ENCODE measurements at places on chromosomes 11 and 22.

DNA sequence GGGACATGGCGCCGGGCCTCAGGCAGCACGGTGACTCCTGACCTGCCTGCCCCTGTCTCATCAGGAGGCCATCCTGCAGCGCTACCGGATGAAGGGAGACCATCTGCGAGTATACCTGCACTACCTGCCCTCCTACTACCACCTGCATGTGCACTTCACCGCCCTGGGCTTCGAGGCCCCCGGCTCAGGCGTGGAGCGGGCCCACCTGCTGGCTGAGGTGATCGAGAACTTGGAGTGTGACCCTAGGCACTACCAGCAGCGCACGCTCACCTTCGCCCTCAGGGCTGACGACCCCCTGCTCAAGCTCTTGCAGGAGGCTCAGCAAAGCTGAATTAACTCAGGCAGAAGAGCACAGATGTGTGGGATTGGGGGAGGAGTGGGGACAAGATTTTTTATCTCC, 10.2 kb upstream of the ST3GAL4 start:
- DNase-seq: no peak

GRCh38 chr11:2529173-2529572, 84.4 kb downstream of the KCNQ1 start:
- no peak for DNase-seq

- DNase-seq: no peak
Observed at GRCh38 chr11:12158909-12159308, 48.5 kb downstream of the MICAL2 start.

DNA sequence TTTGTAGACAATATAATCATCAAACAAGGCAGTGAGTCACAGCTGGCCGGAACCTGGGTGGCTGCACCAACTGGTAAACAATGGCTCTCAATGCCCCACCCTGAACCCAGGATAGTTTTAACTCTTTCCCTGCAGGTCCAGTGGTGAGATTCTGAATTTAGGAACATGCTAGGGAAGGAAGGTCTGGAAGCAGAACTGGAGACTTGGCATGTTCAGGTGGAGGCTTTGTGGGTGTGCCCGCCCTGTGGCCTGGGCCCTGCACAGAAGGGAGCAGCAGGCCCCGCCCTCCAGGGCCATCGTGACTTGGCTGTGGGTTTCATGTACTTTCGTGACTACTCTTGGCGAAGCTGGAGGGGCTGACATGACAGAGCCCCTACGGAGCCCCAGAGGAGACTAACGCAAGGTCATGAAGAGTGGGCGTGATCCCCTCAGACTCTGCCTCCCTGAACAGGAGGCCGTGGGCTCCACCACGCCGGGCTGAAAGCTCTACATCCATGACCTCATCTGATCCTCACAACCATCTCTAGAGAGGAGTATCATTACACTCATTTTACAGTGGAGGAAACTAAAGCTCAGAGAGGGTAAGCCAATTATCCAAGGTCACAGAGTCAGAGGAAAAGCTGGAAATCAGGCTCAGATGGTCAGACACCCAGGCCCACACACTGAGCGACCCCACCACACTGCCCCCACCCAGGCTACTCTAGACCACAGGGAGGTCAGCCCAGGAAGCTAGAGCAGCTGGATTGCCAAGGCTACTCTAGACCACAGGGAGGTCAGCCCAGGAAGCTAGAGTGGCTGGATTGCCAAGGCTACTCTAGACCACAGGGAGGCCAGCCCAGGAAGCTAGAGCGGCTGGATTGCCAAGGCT, 27.3 kb downstream of the MAFF start:
- DNase-seq: no peak

DNA sequence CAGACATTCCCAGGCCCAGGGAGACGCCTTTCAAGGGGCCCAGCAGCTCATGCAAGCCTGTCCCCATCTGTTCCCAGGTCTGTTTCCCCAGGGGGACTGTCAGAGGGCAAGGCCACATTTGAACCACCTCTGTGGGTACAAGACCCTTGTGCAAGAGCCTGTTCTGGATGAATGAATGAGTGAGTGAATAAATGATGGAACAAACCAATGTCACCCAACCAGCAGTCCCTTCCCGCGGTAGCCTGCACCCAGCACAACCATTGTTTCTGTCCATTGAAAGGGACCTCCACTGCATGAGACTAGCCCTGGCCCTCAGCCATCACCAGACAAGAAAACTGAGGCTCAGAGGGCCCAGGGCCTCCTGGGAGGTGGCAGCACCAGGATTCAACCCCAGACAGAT, 69.7 kb upstream of the TCF20 start:
- no peak for DNase-seq

- DNase-seq: no peak
Observed at GRCh38 chr22:48753381-48753730, 1074.3 kb downstream of the BRD1 start.

GRCh38 chr11:106271686-106272085, 194.2 kb downstream of the AASDHPPT start:
- DNase-seq: no peak

- DNase-seq: no peak
Observed at GRCh38 chr22:35866651-35867050, 149.0 kb downstream of the APOL5 start.

DNA sequence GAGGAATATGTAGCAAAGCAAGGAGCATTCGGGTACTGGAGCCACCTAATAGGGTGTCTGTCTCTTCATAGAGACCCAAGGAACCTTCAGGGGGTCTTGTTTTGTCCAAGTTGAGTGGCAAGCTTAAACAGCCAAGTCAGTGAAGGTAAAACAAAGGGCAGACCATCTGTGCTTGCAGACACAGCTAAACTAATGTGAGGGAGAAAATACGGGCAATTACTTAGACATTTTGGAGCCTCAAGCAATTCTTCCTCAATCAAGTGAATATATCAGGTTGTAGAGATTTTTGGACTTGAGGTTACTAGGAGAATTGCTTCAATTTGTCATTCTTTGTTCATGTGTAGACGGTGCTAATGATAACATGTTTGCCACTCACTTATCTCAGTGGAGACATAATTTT, 148.2 kb upstream of the ARHGAP20 start:
- DNase-seq: no peak

- DNase-seq: no peak
Observed at GRCh38 chr11:123504401-123504800, 74.3 kb downstream of the GRAMD1B start.

GRCh38 chr11:118979434-118979833, 7.9 kb downstream of the FOXR1 start:
- no peak for DNase-seq

GRCh38 chr11:128095466-128095981, 491.8 kb downstream of the ETS1 start:
- no peak for DNase-seq

GRCh38 chr11:3803726-3804495, 4.4 kb upstream of the PGAP2 start:
- no peak for DNase-seq

Data from NCI-H1048 (cell line).